ENCODE measurements at places on chromosomes 12 and 14.

- no peak for DNase-seq
Observed at GRCh38 chr14:76514213-76514998, 138.5 kb downstream of the ESRRB start.

DNA sequence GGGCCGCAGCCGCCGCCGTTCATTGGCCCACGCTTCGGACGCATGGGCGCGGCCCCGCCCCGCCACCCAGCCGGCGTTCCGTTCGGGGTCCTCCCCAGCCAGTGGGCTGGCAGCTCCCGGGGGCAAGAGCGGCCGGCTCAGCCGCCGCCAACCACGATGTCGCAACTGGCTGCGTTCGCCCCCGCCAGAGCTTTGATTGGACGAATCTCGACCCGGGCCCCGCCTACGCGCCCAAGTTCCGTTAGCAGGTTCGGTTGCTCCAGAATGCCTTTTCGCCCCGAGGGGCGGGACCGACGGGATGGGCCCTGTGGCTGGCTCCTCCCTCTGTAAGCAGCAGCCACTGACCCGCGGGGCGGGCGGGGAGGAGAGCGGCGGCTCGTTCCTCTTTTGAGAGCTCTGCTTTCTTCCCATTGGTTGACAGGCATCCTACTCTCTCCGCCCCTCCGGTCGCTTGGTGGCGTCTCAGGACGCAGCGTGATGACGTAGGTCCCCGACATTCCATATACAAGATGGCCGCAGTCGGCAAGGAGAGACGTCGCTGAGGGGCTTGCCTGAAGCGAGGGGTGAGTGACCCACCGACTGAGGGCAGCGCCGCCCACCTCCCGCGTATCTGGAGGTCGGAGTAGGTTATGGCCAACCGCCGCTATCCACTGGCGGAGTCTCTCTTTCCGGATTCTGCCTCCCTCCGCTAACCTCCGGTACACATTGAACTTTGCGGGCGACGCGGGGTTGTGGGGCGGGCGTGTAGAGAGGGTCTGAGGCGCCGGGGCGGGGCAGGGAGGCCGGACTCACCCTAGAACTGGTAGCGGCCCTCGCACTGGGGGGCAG is at the start of gene CCNK:
TSS of gene CCNK (plus strand) at position 493 of the 828 bp plus-strand sequence. CDS start 11,269 bp downstream, outside the sequence.
- DNase-seq, result peak; percentile 99

GRCh38 chr12:111971800-111972199 is 41.2 kb downstream of the TMEM116 start:
- no peak for DNase-seq

GRCh38 chr14:85060121-85060520 is 469.8 kb upstream of the FLRT2 start:
- DNase-seq, result no peak

DNA sequence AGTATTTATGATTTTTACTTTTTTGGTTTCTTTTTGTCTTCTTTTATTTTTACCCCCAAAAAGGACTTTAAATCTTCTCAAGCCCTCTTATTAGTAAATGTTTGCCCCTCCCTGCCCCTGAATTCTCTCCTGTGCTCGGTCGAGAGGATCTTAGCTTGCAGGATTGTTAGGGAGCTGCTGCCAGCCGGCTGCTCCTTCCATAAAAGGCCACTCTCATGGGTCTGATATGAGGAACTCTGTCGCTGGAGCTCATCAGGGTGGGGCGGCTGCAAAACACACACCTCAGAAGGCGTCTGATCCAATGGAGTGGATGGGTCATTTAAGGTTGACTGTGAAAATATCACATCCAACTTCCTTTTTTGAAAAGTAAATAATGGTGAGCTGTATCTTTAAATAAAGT is 8.5 kb downstream of the LTBR start:
- DNase-seq, result no peak

DNA sequence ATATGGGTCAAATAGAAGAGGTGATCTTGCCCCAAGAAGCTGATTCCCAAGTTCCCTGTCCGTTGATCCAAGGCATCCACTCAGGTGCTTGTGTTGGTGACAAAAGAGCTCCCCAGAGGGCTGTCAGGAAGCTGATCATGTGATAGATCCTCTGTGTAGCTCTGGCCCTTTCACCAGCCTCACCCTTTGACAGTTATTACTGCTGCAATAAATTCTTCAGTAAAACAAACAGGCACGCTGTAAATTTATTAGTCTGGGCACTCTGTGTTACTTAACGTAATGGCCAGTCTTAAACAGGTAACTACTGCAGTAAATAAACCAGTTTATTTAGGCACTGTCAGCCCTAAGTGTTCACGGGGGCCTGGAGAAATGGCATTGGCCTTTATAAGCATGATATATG is 473.9 kb downstream of the BCL11B start:
- no peak for DNase-seq

DNA sequence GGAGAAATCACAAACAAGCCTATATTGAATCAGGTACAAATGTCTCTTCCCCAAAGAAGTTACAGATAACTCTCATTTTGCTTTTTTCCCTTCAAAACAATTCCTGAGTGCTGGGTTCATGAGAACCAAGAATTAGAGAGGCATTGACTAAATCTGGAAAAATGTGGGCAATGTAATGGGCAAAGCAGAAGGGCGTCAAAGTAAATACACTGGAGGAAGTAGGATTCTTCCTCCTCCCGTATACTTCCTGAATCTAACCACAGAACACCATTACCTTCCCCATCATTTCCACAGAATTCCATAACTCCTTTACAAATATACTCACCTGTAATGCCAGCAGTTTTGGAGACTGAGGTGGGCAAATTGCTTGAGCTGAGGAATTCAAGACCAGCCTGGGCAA is 3.0 kb upstream of the RBMS2 start:
- no peak for DNase-seq

- no peak for DNase-seq
Observed at GRCh38 chr12:117622741-117623140, 261.3 kb upstream of the NOS1 start.

DNA sequence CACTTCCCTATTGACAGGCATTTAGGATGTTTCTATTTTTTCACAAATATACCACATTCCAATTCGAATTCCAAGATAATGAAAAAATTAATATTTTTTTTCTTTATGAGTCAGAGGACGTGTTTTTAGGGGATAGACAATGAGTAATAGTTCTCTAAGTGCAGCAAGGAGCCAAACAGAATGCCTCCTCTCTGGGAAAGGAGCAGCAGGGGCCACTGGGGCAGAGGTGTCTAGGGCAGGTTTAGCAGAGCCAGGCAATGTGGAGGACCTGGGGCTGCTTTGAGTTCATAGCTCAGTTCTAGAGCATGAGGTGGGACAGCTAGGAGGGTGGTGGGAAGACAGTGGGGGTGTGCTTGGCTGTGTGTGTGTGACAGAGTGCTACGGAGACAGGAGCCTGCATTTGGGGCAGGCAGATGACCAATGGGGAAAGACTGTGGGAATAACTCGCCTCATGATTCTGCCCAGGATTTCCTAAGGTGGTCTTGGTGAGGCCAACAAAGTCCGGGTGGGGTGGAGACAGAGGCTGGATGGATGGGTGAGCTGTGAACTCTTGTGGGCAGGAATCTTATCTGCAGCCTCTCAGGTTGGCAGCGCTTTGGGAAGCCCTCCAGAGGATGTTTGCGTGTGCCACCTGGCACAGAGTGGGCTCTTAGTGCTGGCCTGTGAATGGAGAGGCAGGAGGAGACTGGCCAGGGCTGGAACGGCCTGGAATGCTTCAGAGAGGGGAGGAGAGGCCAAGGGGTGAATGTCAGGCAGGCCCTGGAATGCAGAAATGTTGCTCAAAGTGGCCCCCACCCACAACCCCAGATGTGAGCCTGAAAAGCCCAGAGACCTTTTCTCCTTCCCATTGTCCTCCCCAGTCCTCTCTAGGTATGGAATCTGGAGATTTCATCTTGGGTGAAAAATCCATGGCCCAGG is 2.4 kb upstream of the KRT7 start:
- no peak for DNase-seq

GRCh38 chr12:70121562-70121961 is 121.7 kb upstream of the CNOT2 start:
- no peak for DNase-seq

- no peak for DNase-seq
Observed at GRCh38 chr12:78208092-78208491, 377.4 kb downstream of the NAV3 start.

- DNase-seq, result no peak
Observed at GRCh38 chr14:75121552-75121951, 5.3 kb downstream of the NEK9 start.

DNA sequence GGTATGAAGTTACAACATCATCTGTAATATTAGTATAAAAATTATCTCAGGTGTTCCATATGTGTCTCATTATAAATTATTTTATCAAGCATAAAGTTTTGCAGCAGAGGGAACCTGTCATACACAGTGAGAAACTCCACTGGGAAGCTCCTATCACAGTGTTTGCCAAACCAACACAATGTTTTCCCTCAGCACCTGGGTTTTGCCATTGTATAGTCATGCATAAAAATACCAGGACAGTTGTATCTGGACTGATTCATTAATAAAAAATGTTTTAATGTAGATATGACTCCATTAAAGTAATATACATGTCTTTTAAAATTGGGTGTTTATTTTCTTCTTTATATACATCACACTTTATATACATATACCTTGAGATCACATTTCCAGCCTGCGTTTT is 56.6 kb downstream of the METTL25 start:
- no peak for DNase-seq

DNA sequence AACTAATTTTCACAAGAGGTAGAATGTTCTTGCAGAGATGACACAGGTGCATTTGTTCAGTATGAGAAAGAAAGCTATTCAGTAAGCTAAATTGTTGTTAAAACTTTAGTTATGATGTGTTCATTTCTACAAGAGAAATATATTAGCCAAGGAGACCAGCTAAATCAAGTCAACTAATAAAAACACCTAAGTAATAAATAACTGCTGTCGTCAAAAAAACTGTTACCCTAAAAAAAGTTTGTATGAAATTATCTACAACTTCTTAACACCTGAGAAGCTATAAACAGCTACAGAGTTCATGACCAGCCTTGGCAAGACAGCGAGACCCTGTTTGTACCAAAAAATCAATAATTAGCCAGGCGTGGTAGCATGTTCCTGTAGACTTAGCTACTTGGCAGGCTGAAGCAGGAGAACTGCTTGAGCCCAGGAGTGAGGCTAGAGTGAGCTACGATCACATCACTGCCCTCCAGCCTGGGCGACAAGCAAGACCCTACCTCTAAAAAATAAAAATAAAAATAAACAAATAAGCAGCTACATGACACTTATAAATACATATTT is 67.6 kb upstream of the AP4S1 start:
- no peak for DNase-seq

GRCh38 chr12:106197906-106198623 is 49.8 kb downstream of the CKAP4 start:
- no peak for DNase-seq

GRCh38 chr12:115597157-115597712 is 680.3 kb downstream of the MED13L start:
- DNase-seq, result no peak

DNA sequence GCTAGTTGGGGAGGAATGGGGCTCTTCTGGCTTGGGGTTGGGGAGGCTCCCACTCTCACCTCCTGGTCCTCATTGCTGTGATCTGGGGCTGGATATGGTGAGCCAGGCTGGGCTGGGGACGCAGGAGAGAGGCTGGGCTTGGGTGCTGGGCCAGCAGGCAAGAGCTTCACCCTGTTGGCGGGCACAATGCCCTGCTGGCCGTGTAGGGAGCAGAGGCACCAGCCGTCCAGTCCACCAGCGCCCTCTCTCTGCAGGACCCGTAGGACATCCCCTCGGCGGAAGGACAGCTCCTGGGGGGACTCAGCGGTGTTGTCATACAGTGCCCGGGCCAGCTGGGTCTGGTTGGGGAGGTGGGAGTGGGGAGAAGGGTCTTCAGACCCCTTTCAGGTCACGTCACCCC is 4.5 kb downstream of the EFS start:
- no peak for DNase-seq

GRCh38 chr12:50062728-50063460 is 5.5 kb downstream of the ASIC1 start:
- DNase-seq, result no peak

DNA sequence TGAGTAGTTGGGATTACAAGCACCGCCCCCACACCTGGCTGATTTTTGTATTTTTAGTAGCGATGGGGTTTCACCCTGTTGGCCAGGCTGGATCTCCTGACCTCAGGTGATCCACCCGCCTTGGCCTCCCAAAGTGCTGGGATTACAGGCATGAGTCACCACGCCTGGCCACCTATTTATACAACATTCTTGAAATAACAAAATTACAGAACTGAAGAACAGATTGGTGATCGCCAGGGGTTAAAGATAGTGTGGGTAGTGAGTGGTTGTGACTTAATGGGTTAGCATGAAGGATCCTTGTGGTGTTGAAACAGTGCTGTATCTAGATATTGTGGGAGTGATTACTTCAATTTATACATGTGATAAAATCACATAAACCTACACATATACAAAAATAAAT is 7.4 kb downstream of the GLIPR1L1 start:
- no peak for DNase-seq

GRCh38 chr12:44459569-44459968 is 416.5 kb downstream of the NELL2 start:
- DNase-seq, result no peak

DNA sequence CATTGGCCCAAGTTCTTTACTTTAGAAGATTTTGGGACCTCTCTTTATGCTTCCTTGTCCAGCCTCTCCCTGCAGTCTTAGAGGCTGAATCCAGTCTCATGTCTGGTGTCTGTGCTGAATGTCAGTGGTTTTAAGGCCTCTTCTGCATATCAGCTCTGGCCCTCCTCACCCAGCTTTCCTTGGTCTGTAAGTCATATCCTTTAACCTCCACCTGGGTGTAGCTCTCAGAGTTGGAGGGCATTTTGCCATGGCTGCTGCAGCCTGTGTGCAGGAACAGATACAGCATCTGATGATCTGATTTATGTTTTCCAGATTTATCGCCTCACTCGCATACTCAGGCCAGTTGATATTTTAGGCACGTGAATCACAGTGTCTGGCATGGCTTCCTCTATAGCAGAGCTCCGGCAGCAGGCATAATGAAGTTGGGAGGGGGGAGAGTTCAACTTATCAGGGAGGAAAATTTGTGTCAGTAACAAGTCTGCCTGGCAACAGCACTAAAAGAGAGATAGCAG is 335.0 kb downstream of the PCNX1 start:
- DNase-seq, result no peak

GRCh38 chr12:93176610-93177126 is 201.1 kb upstream of the NUDT4 start:
- DNase-seq, result no peak

Data from stimulated activated CD8-positive, alpha-beta memory T cell treated with anti-CD3 and anti-CD28 coated beads, Interleukin-7, amount 100 ng/mL, for 1 hour (primary cell).